ENCODE measurements at places on chromosomes 1 and 21.

DNA sequence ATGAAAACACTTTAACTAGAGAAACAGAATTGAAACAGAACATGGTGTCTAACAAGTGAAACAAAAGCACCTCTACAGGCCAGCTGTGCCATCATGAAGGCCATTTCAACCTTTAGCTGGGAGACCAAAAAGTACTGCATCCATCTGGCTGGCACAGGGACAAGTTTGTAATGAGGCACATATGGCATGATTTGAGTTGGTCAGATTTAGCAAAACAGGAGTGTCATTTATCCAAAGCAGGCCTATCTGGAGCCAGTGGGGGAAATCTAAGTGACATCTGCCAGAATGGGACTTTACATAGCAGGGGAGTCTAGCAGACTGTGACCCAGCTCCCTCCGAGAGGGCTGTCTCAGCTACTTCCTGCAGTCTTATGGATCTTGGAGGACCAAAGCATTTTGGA lies 51.9 kb downstream of the DNTTIP2 start:
- no peak for DNase-seq

- DNase-seq, result no peak
Observed at GRCh38 chr21:16304174-16305095, 574.7 kb downstream of the USP25 start.

- DNase-seq, result no peak
Observed at GRCh38 chr1:114122941-114123618, 30.6 kb downstream of the SYT6 start.

DNA sequence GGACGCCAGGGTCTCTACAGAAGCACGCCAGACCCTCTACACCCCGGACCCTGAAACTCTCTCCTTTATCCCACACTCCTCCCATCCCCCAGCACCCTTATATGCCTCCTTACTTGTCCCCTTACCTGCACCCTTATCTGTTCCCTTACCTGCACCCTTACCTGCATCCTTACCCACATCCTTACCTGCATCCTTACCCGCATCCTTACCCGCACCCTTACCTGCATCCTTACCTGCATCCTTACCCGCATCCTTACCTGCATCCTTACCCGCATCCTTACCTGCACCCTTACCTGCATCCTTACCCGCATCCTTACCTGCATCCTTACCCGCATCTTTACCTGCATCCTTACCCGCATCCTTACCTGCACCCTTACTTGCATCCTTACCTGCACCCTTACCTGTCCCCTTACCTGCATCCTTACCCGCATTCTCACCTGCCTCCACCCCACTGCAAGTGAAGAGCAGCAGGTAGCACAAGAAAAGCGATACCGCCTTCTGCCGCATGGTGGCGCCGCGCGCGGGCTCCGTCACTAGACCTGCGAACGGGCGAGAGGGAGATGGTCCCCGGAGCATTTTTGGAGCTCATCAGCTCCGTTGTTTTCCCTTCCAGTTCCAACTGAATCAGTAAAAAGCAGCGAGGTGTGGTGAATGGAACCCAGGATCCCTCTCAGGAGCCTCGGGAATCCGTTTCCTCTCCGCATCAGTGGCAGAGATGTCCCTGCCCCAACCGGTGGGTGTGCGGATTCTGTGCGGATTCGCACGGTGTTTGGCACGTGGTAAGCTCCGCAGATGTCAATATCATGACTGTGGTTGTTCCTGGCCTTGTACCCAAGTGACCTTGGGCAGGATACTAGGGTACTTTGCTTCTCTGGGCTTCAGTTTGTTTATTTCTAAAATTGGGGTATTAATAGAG lies 2.9 kb downstream of the IFI6 start:
- DNase-seq, result no peak

DNA sequence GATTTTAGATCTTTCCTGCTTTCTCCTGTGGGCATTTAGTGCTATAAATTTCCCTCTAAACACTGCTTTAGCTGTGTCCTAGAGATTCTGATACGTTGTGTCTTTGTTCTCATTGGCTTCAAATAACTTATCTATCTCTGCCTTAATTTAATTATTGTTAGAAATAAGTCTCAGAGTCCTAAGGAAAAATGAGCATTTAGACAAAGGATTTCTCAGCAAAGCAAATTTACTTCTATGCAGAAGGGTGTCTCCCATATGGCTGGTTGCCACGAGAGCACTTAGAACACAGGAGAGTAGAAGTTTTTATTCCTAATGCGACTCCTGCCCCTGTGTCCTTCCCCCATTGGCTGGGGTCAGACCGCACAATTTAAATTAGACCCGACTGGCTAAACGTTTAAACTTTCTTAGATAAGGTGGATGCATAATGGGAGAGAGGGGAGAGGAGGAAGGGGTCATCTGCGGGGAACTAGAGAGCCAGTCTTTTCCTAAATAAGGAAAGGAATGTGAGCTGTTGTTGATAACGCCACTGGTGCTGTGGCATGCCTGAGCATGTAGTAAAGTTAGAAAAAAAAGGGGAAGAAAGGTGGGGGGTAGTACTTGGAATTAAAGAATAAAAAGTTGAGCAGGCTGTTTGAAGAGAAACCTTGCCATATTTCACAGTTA lies 170.2 kb downstream of the DYRK1A start:
- no peak for DNase-seq

GRCh38 chr1:92922356-92923035 lies 38.8 kb downstream of the DIPK1A start:
- DNase-seq, result no peak

- DNase-seq, result no peak
Observed at GRCh38 chr1:29397256-29397590, 160.9 kb downstream of the PTPRU start.

DNA sequence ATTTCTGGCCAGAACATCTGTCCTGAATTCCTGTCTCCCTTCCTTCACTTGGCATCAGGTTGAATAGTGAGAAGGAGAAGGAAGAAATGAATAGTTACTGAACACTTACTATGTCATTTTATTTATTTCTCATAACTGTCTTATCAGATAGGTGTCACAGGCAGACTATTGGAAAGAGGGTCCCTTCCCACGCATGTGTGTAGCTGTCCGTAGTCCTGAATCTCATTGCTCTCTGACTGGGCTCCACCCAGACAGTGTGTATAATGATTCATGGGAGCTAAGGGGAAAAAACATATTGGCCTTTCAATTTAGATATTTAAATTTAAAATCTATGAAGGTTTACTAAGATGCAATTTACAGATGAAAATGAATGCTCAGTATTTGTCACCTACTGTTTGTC lies 86.1 kb downstream of the OMA1 start:
- no peak for DNase-seq

GRCh38 chr1:218394416-218394815 lies 49.3 kb downstream of the TGFB2 start:
- DNase-seq, result no peak

DNA sequence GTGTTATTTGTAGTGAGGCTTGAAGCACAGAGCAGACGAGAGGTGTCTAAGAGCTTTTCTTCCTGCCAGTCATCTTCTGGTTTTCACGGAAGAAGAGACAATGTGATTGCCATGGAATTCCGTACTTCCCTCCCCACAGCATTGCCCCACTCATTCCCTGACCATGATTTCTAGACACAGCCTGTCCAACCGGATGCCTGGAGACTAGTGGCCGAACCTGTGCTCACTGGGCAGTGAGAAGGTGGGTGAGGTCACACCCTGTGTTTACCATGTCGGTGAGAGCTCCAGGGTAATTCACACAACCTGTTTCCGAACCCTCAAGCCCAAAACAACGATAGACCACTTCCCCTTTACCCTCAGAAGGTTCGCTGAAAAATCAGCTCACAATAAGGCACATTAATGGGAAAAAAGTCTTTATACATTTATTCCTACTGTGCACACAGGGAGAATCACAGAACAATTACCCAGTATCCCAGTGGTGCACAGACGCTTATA lies 271.9 kb upstream of the FMN2 start:
- no peak for DNase-seq

DNA sequence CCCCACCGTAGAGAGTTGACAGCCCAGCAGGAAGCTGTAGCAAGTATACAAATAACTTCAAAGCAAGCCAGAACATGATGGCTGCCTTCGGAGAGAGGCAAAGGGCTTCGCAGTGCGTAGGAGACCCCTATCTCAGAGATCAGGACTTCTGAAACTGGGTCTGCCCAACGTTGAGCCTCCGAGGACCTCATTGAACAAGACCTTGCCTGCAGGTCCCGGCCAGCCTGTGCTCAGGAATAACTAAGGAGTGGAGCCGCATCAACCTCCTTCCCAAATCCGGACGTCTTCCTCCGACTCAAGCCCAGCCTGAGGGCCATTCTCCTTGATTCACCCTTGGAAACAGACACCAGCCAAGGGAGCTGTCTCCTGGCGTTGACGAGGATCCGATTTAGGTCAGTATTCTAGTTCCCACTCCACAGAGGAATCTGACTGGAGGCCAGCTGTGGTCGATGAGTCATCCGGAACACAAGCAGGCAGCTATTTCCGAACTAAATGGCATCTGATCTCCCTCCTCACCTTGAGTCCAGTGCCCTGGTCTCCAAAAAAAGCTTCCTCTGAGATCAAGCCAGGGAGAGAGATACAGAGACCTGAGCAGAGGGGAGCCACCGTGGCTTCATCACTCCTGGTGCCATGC lies 166.5 kb upstream of the COA6 start:
- DNase-seq, result no peak

DNA sequence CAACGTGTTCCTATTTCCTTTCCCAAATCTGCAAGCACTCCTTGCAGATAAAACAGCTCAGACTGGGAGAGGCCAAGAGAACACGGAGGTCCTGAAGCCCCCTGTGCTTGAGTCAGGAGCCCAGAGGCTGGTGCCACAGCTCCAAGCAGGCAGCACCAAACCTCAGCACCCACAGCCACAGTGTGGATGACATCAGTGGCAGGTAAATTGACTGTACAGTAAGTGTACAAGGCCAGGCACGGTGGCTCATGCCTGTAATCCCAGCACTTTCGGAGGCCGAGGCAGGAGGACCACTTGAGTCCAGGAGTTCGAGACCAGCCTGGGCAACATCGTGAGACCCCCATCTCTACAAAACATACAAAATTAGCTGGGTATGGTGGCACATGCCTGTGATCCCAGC lies 1.9 kb upstream of the COL6A1 start:
- no peak for DNase-seq

GRCh38 chr1:170044187-170044586 lies 30.3 kb downstream of the KIFAP3 start:
- no peak for DNase-seq

- no peak for DNase-seq
Observed at GRCh38 chr1:155504207-155504606, 58.4 kb downstream of the ASH1L start.

DNA sequence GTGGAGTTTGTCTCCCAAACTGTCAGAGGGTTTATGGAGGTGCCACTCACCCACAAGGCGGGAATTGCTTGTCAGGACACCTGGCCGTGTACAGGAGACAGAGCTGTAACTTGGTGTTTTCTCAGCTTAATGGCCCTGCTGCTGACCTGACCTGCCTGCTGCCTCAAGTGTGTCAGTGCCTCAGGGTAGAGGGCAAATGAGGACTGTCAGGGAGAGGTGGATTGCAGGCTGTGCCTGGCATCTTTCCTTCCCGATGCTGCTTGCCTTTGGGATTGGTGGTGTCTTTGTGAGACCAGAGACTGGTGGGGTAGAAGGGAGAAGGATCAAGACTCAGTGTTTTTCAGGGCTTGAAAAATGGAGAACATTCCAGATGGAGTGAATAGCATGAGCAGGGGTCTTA lies 31.4 kb downstream of the TMEM53 start:
- no peak for DNase-seq

DNA sequence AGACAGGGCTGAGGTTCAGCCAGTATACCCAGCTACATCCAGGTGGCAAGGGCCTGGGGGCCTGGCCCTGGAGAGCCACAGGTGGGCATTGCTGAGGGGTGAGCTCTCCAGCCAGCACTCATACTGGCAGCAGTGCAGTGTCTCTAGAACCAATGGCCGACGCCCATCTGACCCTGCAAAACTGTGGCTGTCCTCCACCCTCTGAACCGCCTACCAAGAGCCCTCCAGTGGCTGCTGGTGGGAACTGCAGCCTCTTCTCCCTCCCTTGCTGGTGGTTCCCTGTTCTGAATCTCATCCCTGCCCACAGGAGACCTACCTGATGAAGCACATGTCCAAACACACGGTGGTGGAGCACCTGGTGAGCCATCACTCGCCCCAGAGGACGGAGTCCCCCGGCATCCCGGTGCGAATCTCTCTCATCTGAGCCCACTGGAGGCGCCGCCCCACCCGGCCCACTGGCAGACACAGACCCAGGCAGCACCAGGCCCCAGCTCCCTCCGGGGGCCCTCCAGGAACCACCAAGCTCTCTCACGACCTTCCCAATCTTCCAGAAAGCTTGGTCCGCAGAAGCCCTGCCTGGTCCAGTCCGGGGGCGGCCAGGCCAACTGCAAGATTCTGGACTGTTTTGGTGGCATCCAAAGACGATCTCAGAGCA lies 22.1 kb downstream of the A3GALT2 start:
- DNase-seq, result no peak

- DNase-seq, result no peak
Observed at GRCh38 chr1:24442764-24443163, 27.2 kb downstream of the NIPAL3 start.

DNA sequence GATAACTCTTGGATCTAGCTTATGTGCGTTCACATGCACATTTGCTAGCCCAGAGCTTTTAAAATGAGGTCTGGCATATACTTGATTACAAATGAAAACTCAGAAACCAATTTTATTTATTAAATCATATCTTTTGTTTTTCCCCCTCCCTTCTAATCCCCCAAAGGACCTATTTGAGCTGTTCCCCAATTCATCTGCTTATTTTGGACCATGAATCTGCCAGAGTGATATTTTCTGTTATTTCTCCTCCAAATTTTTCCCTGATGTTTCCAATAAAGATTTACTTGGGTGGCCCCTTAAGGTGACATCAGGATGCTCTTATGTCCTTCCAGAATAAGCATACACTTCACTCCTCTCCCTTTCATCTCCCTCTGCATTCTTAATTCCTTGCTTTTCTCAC lies 123.4 kb downstream of the SYT2 start:
- DNase-seq, result no peak

DNA sequence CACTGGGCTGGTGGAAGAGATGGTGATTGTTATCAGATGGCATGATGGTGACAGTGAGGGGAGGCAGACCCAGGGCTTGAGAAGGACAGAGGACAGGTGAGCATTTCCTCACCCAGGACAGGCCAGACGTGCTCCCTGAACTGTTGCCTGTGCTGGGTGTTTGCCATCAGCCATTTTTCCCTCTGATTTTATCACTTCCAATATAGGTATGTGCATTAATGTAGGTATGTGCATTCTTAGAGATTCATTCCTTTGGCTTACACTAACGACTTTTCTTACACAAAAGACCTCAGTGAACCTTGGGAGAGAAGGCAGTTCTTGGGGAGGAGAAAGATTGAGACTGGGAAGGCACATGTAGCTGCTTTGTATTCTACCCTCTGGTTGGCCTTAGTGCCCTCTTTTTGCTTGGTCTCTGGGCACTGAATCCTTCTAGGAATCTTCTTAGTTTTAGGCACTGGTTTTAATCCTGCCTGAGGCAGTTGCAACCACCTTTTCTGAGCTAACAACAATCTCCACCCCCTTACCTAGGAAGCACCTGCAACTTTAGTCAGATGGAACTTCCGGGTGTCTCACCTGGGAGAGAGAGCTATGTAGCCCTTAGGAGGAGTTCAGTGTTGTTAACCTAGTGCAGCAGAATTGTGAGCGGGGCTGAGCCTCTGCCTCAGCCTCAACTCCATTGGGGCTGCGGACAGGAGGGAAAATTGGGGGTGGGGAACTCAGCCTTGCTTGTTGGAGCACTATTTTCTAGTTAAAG lies 30.9 kb downstream of the C1orf116 start:
- DNase-seq, result no peak
